ENCODE measurements at places on chromosomes 1 and 21.

DNA sequence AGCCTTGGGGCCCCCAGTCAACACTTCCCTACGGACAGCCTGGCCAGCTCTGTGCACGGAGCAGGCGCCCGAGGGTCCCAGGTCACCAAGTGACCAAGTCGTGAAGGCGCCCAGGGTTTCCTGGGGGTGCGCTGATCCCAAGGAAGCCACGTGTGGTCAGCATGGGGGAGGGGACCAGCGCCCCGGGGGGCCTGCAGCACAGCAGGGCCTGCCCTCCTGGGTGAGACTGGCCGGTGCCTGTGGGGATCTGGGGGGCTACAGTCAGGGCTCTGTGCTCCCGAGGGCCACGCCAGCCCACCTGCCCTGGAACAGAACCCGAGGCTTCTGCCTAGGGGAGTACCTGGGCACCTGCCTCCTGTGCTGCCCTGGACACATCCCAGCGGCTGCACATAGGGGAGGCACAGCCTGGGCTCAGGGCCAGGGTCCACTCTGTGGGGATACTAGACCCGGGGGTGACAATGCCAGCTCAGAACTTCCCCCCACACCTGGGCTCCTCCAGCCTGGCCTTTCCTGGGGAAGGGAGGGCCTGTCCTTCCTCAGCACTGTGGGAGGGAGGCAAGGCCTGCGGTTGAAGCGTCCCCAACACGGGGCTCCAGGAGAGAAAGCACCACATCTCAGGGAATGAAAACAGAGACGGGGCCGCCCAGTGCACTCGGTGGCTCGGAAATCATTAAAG, 6.2 kb upstream of the POFUT2 start:
- H3K27me3 ChIP-seq: no peaks in the 10 kb centered on the region
- peaks cover 8% of the 10 kb centered on the region for H3K36me3 ChIP-seq
- peaks cover 75% of the 10 kb centered on the region for H3K4me1 ChIP-seq

- no peaks in the 10 kb centered on the region for H3K36me3 ChIP-seq
- no peak overlapping the region for H3K27ac ChIP-seq
- H3K4me3 ChIP-seq: no peak overlapping the region
- no peak for DNase-seq
- H3K27me3 ChIP-seq: peaks cover 48% of the 10 kb centered on the region
These were observed 13.0 kb upstream of the GUCA2B start for GRCh38 chr1:42140191-42140590.

DNA sequence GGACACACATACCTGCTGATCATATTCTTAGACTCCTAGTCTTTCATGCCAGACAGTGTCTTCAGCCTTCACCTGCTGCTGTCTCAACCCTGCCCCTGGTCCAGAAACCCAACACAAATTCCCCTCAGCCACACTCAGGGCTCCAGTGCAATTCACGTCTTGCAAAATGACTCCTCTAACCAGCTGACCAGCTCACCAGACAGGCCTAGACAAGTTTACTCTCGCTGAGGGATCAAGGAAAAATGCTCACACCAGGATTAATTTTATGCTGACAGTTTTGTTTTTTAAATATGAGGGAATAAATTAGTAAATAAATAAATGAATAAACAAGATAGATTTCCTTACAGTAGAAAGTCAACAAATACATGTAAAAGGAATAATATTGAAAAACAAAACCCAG, 28.5 kb downstream of the CCDC185 start:
- DNase-seq: no peak
- no peak overlapping the region for H3K4me3 ChIP-seq
- no peaks in the 10 kb centered on the region for H3K27me3 ChIP-seq
- no peak overlapping the region for H3K27ac ChIP-seq

DNA sequence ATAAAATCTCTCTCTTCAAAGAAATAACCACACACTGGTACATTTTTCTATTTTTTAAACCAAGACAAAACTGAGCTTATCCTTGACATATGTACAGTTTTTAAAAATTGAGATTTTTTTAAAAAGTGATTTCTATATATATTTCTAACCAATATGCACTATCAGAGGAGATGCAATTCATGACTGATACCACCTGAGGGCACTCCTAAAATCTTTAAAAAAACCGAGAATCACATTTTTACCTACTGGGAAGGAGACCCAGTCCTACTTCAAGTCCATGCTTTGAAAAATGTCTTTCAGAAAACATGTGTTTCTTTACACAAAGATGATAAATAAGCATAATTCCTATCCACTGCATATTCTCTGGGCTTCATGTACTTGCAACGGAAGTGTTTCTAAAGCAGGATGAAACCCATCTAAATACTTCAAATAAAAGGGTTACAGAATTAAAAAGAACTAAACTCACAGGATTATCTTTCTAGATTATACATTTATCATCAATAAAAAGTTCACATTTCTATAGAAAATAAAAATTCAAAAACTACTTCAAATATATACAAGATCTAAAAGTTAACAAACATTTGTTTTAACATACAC, 98.6 kb downstream of the ENAH start:
- H3K4me3 ChIP-seq: no peak overlapping the region
- H3K27me3 ChIP-seq: no peaks in the 10 kb centered on the region
- peaks cover 41% of the 10 kb centered on the region for H3K36me3 ChIP-seq
- peaks cover 21% of the 10 kb centered on the region for H3K4me1 ChIP-seq

DNA sequence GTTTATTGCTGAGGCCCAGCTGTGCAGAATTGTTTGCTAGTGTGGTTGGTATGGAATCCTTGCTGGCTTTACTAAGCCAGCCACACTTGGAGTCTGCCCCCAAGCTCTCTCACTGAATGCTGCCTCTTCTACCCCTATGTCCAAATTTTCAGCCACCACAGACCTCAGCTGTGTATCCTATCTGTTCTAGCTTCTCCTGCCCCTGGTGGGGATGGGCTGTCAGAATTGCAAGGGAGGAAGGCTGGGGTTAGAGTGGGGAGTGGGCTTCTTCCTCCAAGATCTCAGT, 4.4 kb downstream of the NHLH1 start:
- peaks cover 13% of the 10 kb centered on the region for H3K27me3 ChIP-seq
- no peaks in the 10 kb centered on the region for H3K36me3 ChIP-seq
- H3K27ac ChIP-seq: no peak overlapping the region
- DNase-seq: peak; percentile 74
- H3K4me3 ChIP-seq: no peak overlapping the region

GRCh38 chr21:35713914-35714313, 346.4 kb downstream of the SETD4 start:
- no peak for DNase-seq
- peaks cover 54% of the 10 kb centered on the region for H3K27me3 ChIP-seq
- no peaks in the 10 kb centered on the region for H3K4me1 ChIP-seq
- no peak overlapping the region for H3K27ac ChIP-seq

GRCh38 chr1:51551081-51551480, 32.0 kb upstream of the EPS15 start:
- no peaks in the 10 kb centered on the region for H3K27me3 ChIP-seq
- no peak for DNase-seq
- peaks cover 9% of the 10 kb centered on the region for H3K4me1 ChIP-seq
- no peak overlapping the region for H3K27ac ChIP-seq

DNA sequence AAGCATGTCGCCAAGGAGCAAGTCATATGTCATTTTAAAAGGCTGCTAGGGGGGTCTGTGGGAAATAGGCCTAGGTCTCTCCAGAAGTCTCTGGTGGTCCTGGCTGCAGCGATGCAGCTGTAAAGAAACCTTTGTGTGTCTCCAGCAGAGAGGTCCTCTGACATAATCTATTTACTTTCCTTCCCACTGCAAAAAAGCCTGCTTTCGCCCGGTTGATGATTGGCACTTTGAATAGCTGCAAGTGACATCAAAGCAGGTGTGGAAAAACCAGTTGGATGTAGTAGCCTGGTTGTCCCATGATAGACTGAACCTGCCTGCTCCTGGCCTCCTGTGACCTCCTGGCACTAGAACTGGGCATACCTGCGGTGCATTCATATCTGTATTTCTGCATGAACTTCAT, 13.8 kb downstream of the RASSF5 start:
- no peaks in the 10 kb centered on the region for H3K36me3 ChIP-seq
- no peak overlapping the region for H3K27ac ChIP-seq
- H3K4me1 ChIP-seq: peaks cover 6% of the 10 kb centered on the region
- DNase-seq: no peak

GRCh38 chr1:115428256-115428655, 90.2 kb upstream of the NGF start:
- no peak overlapping the region for H3K4me3 ChIP-seq
- H3K4me1 ChIP-seq: peaks cover 38% of the 10 kb centered on the region
- no peaks in the 10 kb centered on the region for H3K36me3 ChIP-seq

DNA sequence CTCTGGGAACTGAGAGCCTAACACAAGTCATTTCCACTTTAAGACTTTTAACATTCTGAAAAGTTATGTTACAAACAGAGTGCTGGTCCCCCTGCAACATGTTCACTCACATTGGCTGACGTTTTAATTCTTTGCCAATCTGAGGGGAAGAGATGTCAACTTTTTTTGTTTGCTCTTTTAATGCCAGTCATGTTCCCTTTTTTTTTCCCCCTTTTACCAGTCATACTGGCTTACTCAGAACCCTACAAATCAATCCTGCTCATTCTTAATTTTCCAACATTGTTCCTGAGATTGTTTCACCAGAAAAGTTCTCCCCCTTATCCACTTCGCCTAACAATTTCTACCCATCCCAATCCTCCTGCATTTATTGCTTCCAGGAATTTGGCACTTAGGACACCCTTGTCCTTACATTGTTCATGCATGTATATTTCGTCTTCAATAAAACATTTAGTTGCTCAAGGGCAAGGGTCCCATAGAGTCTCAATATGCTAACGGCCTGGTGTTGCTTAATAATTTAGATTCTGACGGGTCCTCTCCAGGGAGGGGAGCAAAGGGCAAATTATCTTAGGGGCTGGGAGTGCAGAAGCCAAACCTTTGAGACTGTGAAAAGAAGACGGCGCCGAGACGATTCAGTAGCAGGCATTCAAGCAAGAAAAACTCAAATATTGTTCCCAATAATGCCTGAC, 624 bp upstream of the CR1L start:
- H3K36me3 ChIP-seq: no peaks in the 10 kb centered on the region
- peaks cover 17% of the 10 kb centered on the region for H3K27me3 ChIP-seq
- DNase-seq: no peak
- H3K27ac ChIP-seq: no peak overlapping the region

DNA sequence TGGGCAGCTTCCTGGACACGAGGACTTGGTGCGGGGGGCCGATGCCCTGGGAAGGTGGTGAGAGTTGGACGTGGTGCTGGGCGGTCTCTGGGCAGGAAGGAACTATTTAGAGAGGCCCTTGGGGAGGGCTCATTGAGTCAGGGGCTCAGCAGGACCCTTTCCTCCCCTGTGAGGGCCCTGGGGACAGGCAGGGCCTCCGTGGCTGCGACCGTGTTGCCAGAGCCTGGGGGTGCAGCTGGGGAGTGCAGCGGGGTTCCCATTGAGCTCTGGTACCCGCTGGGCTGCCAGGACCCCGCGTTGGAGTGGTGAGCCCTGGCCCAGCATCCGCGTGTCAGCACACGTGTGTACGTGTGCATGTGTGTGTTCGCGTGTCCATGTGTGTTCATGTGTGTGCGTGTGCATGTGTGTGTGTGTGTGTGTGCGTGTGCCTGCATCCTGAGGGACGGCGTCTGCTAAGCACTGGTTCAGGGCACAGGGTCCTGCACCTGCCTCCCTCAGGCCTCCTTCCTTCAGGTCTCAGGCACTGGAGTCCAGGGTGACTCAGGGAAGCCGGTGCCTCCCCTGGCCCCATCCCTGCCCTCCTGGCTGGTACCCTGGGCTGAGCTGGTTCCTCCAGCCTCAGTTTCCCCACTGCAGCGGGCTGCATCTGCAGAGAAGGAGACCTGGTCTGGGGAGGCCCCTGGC, 10.7 kb downstream of the RNF223 start:
- H3K4me3 ChIP-seq: no peak overlapping the region
- H3K4me1 ChIP-seq: peaks cover 31% of the 10 kb centered on the region
- no peak for DNase-seq
- no peak overlapping the region for H3K27ac ChIP-seq

DNA sequence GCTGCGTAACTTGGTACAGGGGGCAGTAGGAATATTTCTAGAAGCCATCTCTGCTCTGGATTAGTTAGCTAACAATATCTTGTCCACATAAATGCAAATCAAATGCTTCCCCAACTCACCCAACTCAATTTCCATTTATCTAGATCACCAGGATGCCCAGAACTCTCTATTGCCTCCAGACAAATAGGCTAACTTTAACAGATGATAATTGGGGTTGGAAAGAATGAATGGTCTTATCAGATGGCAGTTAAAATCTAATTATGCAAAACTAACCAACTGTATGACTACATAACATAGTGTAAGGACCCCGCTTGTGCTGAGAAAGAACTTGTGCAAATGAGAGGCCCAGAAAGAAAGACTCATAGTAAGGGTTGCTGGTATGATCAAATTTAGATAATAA, 1024.8 kb downstream of the PLA2G4A start:
- no peak overlapping the region for H3K4me3 ChIP-seq
- no peaks in the 10 kb centered on the region for H3K4me1 ChIP-seq
- no peaks in the 10 kb centered on the region for H3K27me3 ChIP-seq
- no peak for DNase-seq

DNA sequence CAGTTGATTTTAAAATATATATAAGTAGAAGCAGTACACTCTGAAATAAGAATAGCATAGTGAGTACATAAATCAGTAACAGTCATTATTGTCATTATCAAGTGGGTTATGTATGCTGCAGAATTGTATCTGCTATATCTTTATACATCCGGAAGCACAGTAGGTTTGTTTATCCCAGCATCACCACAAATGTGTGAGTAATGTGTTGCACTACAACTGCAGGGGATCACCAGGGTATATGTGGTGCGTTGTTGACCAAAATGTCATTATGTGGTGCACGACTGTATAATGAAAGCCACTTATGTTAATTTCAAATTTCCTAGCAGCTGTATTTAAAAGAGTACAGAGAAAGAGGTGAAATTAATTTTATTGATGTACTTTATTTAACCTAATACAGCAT, 87.7 kb upstream of the GADD45A start:
- DNase-seq: no peak
- H3K4me1 ChIP-seq: no peaks in the 10 kb centered on the region
- H3K36me3 ChIP-seq: no peaks in the 10 kb centered on the region
- no peak overlapping the region for H3K27ac ChIP-seq
- no peak overlapping the region for H3K4me3 ChIP-seq

DNA sequence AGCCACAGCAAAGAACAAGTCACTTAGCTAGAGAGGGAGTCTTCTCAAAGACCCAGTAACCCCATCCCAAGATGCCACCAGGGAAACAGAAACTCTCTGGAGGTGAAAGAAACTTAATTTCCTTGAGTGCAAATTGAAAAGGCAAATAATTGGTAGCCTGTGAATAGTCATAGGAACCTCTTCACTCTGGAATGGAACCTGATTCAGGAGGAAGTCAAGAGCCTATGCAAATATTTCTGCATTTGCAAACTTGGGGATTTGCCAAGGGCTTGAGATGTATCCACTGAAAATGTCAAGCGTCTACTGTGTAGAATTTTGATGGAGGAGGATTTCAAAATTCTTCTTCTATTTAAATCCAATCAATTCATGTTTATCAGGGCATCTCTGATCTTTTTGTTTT, 5.7 kb downstream of the HIVEP3 start:
- H3K4me1 ChIP-seq: peaks cover 11% of the 10 kb centered on the region
- H3K4me3 ChIP-seq: no peak overlapping the region
- DNase-seq: no peak
- no peaks in the 10 kb centered on the region for H3K36me3 ChIP-seq

GRCh38 chr1:7294636-7295035, 476.5 kb upstream of the VAMP3 start:
- no peak overlapping the region for H3K27ac ChIP-seq
- no peak overlapping the region for H3K4me3 ChIP-seq
- peaks cover 2% of the 10 kb centered on the region for H3K36me3 ChIP-seq

All from osteocyte (in vitro differentiated cells).